Germinal center (tissue), 1 donor: ENCODE measurements at places on chromosomes 1 and 21.

GRCh38 chr1:230643908-230644307 is 1.6 kb downstream of the COG2 start:
- no peak for DNase-seq

GRCh38 chr1:103516693-103517092 is 8.8 kb upstream of the RNPC3 start:
- DNase-seq = no peak

- DNase-seq = no peak
Measured at GRCh38 chr1:230176871-230177411, 109.9 kb downstream of the GALNT2 start.

GRCh38 chr1:25553749-25554429 is 10.5 kb downstream of the LDLRAP1 start:
- DNase-seq = no peak

DNA sequence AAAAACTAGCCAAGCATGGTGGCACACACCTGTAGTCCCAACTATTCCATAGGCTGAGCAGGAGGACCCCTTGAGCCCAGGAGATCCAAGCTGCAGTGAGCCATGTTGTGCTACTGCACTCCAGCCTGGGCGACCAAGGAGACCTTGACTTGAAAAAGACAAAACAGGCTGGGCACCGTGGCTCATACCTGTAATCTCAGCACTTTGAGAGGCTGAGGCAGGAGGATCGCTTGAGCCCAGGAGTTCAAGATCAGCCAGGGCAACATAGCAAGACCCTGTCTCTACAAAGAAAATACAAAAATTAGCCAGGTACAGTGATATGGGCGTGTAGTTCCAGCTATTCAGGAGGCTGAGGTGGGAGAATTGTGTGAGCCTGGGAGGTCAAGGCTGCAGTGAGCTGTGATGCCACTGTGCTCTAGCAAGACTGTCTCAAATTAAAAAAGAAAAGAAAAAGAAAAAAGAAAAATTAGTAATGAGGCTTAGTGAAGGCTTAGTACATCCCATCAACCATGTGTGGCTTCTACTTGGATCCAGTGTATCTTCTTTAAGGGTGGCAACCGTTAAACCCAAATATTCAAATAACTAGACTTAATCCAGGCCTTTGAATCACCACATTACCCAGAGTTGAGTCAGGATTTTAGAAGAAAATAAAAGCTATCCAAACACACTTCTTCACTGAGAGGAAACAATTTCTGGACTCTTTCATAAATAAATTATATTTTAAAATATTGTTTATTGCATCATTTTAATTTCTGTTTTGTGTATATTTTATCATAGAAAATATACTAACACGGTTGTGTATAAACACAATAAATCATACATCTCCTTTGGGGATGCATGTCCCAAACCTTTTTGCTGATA is 74.3 kb upstream of the RAB4A start:
- DNase-seq = no peak

- DNase-seq = no peak
Measured at GRCh38 chr1:89484092-89485038, 40.3 kb upstream of the LRRC8B start.

DNA sequence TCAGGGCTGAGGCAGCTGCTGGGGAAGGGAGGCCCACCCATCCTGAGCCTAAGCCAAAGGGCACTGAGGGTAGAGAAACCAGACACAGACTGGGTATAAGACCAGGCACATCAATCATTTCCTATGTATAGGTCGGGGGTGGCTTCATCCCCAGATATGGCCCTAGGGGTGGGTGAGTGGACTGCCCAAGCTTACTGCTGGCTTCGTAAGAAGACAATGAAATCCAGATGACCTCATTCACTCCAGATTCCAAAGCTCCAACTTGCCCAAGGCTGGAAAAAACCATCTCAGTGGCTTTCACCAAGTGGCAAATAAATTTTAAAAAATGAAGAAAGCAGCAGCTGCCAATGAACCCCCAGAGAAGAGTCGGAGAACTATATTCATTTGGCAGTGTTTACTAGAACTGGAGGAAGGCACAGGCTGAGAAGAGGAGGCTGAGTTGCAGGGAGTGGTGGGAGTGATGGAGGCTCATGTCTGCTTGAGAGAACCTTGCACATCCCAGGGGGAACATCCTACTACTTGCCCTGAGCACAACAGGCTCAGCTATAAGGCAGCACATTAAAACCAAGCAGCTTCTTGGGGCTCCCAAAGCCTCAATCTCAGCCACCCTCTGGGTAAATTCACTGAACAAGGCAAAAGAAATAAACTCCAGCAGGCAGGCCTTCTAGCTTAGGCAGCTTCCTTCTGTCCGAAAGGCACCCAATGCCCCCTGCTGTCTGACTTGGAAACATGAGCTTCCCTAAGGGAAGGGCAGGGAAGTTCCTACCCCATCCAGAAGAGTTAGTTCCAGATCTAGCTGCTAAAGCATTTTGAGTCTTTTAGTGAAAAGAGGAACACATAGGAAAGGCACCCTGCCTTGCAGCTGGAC is 14.1 kb downstream of the PEA15 start:
- no peak for DNase-seq

DNA sequence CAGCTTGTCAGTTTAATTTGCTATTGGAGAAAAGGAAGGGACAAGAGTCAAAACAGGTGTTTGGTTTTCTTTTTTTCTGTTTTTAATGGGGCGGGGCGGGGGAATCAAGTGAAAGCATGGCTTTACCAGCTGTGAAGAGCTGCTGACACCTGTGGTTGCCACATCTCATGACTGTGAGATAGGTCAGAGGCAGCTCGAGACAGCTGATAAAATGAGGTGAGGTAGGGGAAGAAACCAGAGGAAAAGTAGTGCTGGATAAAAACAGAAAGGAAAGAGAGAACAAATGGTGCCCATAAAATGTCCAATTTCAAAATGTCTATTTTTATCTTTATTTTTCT is 272.3 kb downstream of the NEGR1 start:
- no peak for DNase-seq

- peak; percentile 63 for DNase-seq
Measured at GRCh38 chr1:93021539-93022134, 57.4 kb upstream of the MTF2 start.

DNA sequence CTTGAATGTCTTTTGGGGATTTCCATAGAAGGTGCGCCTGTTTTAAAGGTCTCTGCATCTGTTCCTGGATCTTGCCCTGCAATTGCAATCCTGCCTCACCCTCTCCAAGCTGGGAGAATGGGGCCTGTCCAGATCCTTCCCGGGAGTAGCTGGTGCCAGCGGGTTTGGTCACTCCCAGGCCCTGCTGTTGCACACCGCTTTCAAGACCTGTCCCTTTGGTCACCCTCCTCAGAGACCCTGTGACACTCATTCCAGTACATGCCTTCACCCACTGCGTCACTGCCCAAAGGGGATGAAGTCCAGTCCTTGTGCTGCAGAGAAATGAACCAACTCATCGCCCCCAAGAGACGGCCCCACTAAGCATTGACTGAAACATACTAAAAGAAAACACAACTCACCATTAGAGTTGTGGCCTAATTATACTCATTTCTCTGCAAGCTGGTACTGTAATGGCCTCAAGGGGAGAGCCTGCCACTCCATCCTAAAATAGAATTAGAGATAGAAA is 1.9 kb upstream of the IRF2BP2 start:
- DNase-seq = no peak

DNA sequence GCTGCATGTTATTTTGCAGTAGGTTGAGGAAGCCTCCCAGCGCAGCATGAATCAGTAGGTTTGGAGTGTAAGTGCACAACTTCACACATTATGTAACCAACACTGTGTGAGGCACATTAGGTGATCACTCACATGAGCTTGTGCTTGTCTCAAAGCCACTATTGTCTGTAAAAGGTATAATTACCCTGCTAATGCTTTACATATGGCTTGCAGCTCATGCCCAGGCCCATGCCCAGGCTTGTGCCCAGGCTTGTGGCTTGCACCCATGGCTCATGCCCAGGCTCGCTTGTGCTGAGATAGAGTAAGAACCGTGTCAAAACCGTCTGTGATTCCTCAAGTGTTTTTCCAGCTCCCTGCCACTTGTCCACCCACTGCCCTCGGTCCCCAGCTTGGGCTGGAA is 596.3 kb downstream of the LTN1 start:
- no peak for DNase-seq

DNA sequence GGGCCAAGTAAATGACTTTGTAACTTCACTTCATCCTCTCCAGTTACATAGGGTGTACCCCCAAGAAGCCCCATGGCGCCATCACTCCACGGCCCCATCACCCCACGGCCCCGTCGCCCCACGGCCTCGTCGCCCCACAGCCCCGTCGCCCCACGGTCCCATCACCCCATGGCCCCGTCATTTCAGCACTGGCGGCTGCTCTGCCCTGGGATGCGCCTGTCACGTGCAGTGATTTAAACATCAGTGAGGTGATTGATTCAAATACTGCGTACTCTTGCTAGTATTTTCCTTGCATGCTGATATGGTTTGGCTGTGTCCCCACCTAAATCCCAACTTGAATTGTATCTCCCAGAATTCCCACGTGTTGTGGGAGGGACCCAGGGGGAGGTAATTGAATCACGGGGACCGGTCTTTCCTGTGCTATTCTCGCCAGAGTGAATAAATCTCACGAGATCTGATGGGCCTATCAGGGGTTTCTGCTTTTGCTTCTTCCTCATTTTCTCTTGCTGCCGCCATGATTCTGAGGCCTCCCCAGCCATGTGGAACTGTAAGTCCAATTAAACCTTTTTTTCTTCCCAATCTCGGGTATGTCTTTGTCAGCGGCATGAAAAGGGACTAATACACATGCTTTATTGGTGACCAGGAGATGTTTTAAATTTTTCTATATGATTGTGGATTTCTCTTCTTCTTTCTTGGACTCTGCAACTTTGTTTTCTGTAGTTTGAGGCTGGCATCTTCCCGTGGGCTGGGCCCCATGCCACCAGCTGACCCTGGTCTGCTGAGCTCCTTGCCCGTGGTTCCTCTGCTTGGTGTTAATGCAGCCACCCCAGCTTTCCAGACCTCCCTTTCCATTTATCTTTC is 50.1 kb upstream of the PCBP3 start:
- no peak for DNase-seq

DNA sequence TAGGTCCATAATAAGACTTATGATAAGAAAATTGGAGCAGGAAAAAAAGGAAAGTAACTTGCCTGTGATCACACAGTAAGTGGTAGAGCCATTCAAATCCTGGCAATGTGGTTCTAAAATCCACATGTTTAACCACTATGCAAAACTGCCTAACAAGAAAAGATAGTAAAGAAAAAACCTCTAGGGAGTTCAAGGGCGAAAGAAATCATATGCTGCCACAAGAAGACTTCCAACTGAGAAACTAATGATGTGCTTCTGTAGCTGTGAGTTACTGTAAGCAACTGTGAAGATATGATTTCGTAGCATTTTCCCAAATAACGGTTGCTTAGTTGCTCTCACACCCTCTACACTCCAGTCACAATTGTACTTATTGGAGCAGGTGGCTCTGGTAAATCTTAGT is 20.9 kb upstream of the LYPLAL1 start:
- no peak for DNase-seq

DNA sequence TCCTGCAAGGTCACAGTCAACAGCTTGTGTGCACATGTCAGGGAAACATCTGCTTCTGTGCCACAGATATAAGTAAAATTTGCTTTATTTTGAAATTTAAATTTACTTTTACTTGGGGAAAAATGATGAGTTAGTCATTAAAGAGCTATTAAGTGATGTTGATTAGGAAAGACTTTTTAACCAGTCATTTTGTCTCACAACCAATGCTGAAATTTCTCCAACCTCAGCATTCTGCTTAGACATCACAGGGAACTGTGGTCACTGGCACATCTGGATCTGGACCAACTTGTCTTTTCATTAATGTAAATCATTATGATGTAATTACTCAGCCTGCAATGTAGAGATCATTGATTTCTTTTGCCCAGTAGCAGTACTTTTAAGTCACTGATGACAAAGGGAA is 301.0 kb downstream of the TTLL7 start:
- DNase-seq = no peak

GRCh38 chr1:150810958-150811659 is 3.0 kb upstream of the CTSK start:
- no peak for DNase-seq
